Renal cortex interstitium (tissue), 15 donors: ENCODE measurements at places on chromosomes 4 and X. TPM values are rescaled to one million over a fixed set of nuclear protein-coding genes. Genes with fewer than 3 reads are reported as not detected.

DNA sequence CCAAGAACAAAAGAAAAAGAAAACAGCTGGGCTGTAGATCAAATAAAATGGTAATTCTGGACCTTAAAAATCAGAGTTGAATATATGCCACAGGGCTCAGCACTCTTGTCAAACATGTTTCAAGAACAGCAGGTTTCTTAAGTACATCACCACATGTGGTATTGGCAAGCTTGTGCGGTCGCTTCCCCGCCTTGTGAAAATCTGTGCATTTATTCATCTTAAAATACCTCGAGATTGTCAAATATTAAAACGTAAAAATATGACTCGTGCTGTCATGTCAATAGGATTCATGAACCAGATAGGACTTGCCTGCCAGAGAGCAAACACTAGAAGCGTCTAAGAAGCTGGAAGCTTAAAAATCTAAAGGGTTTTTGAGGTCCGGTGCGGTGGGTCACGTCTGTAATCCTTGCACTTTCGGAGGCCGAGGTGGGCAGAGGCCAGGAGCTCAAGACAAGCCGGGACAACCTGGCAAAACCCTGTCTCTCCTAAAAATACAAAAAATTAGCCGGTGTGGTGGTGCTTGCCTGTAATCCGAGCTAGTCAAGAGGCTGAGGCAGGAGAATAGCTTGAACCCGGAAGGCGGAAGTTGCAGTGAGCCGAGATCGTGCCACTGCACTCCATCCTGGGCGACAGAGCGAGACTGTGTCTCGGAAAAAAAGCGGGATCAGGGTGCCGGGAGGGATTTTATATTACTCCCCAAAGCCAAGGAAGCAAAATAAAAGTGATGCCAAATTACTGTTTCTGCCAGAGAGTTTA, 40.2 kb upstream of the TMEM154 start:
- DNase-seq, result no peak

Gene BEX2
- 73.1 TPM for polyA plus RNA-seq

DNA sequence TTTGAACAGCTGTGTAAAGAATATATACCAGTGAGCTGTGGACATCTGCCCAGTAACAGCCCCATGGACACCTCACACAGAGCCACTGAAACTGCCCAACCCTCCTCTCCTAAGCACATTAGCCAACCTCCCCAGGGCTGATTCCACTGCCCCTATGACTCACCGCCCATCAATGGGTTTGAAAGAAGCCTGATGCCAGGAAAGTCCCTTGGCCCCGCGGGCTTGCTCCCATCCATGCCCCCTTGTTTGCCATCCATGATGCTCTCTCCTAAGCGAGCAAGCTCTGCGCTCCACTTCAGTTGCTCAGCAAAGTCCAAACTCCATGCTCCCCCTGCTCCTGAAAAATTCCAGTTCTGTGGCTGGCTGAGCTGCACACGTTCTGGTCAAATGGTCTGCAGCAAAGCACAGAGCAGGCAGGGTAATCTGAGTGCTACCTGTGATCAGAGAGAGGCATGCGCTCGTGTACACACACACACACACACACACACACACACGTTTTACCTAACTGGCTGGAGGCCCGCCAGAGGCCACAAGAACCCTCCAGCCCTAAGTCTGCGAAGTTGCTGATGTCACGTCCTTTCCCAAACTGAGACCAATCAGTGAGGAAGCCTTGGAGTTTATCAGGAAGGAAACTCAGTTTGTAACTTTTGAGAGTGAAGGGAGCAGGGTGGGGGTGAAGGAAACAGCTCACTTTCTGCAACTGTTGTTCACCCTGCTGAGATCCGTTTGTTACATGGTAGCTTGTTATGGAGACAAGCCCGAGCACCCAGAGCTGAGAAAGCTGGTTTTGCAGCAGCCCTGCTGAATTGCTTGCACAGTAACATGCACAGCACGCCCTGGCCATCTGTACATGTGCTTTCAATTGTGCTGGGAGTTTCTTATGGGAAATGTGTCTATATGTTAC, at the start of gene ASB9:
ASB9 (minus strand) TSS at position 466 of the 904 bp plus-strand sequence; CDS start at position 257, 209 bp downstream.
- peak; percentile 20 for DNase-seq

Gene SPACA5
- polyA plus RNA-seq, result not detected
